ENCODE measurements at places on chromosomes 3 and 15.

DNA sequence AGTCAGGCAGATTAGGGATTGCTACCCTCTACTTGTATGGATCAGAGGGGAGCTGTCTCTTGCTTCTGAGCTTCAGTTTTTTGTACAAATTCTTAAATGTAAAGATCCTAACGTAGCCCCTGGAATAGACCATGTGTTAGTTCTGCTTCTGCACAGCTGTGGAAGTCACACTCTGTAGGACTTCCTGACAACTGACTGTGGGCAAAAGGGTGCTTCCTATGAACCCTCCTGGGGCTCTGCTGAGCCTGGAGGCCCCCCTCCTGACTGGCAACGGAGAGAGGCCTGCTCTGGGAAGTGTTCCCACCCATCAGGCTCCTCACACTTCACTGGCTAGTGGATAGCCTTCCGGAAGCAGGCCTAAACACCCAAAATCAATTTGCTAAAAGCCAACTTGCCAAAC, 131.0 kb downstream of the RPLP1 start:
- DNase-seq: no peak

DNA sequence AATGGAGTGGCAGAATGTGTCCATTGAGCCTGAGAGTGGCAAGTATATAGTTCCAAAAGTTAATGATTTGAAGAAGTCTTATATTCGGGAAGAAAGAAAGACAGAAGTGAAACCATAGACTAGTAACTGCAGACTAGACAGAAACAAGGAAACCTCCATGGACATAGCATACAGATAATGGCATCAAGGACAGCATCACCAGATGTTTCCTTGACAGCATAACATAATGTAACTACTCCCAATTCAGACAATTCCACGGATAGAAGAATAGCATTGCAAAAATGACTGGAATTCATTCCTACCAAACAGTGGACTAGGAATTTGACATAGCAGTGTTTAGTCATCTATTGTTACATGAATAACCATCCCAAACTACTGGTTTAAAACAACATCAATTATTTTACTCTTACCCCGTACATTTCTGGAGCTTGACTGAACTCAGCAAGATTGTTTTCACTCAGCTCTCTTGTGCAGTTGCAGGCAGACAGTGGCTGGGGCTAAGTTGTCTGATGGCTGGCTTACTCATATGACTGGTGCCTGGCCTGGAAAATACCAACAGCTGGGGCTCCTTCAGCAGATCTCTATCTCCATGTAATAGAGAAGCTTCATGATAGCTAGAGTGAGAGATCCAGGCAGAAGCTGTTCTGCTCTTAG, 109.7 kb upstream of the GADL1 start:
- DNase-seq: no peak

GRCh38 chr15:78129077-78129750, 2.0 kb downstream of the CIB2 start:
- no peak for DNase-seq

GRCh38 chr3:170467571-170468147, 49.0 kb downstream of the CLDN11 start:
- DNase-seq: peak; percentile 82

DNA sequence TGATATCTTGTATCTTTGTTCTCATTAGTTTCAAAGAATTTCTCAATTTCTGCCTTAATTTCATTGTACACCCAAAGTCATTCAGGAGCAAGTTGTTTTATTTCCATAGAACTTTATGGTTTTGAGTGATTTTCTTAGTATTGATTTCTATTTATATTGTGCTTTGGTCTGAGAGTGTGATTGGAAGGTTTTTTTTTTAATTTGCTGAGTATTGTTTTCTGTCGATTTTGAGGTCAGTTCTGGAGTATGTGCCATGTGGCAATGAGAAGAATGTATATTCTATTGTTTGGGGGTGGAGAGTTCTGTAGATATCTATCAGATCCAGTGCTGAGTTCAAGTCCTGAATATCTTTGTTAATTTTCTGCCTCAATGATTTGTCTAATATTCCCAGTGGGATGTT, 138.4 kb downstream of the MOBP start:
- no peak for DNase-seq

GRCh38 chr3:58308728-58309127, 2.4 kb downstream of the HTD2 start:
- no peak for DNase-seq

DNA sequence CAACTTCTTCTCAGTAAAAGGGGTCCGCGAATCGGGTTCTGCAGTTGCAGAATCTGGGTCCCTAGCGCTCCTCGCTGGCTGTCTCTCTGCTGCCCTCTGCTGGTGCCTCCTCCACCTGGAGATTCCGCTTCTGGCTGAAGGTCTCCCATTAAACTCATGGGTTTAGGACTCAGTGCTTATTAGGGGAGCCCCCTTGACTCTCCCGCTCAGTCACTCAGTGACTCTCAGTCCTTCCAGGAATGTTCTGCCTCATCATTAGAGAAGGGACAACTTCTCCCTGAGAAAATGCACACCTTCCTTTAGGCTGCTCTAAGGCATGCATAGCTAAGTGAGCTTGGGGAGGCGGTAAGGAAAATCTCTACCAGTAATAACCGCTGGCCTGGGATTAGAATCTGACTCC, 7.1 kb downstream of the CPN2 start:
- DNase-seq: peak; percentile 15

- no peak for DNase-seq
These were observed 4.4 kb downstream of the NR2F2 start for GRCh38 chr15:96334705-96335410.

GRCh38 chr15:84855136-84855535, 29.3 kb upstream of the SLC28A1 start:
- DNase-seq: no peak

DNA sequence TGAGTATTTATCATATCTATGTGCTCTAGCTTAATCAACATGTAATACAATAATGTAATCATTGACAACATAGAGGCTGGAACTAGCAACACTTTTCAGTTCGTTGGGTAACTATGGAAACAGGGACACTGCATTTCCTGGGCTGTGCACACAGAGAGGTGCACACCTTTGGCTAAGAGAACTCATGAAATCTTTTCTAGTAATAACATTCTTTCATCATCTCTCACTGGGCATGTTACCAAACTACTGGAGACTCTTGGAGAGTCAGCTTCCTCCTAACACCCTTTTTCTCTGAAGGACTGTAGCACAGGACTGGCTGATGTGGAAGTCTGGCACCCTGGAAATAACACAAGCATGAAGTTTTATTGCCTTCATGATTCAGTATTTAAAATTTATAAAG, 135.6 kb downstream of the KCNMB2 start:
- DNase-seq: no peak

- no peak for DNase-seq
These were observed 135.4 kb downstream of the TFDP2 start for GRCh38 chr3:142013993-142014392.

GRCh38 chr15:90074023-90074422, 28.2 kb downstream of the IDH2 start:
- DNase-seq: no peak

GRCh38 chr3:138829097-138829496, 5.6 kb downstream of the PIK3CB start:
- no peak for DNase-seq

DNA sequence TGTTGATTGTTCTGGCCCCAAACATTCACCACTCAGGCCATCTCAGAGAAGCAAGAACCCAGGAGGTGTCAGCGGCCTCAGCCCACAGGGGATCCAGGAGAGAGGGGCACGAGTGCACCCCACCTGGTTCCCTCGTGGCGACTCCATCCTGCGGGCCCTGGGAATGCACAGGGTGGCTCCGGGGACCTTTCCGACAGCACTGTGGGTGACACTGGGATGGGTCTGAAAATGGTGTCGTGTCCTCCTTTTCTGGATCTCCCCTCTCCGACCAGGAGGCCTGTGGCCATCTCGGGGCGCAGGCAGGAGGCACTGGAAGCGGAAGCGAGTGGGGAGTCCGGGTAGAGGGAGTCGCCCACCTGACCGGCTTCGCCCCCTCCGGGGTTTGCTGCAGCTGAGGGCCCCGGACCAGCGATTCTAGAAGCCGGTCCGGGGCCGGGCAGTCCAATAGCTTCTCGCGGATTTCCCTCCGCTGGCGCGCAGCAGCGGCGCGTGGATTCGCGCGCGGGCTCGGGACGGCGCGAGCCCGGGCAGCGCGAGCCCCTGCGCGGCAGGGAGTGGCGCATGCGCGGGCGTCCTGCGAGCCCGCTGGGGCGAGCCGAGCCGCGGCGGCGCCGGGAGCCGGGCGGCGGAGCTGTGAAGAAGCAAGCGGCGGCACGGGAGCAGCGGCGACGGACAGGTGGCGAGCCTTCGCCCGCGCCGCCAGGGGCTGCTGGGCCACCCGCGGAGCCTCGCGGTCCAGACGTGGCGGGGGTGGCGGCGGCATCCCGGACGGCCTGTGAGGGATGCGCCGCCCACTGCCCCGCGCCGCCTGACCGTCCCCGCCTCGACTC, at the start of gene DOCK3:
Gene DOCK3, plus strand, starts transcription at position 579 of the 830 bp plus-strand sequence. CDS start 337 bp downstream, outside the sequence.
- DNase-seq: peak; percentile 27

- no peak for DNase-seq
These were observed 12.9 kb upstream of the CPNE9 start for GRCh38 chr3:9690451-9691450.
